ENCODE measurements at places on chromosomes 1 and 21.

- DNase-seq = no peak
Observed at GRCh38 chr1:17108786-17109185, 10.5 kb downstream of the PADI2 start.

- no peak for DNase-seq
Observed at GRCh38 chr21:43312011-43312410, 114.9 kb downstream of the SIK1 start.

DNA sequence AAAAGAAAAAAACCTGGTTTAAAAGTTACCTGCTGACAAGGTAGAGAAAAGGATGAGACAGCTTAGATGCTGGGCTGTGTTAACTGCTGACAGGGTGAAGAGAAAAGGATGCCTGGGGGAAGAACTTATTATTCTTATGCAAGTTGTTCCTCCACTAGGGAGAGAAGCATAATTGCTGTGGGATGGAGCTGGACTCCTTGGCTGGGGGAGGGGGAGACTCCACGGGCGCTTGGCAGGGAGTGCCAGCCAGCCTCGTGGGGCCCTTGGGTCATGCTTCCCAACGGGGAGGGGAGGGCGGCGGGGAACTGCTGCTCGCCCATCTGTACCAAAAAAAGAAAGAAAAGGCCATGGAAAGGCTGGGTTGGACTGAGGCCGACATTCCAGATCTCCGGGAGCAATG is 47.2 kb downstream of the SYCP1 start:
- DNase-seq = no peak

DNA sequence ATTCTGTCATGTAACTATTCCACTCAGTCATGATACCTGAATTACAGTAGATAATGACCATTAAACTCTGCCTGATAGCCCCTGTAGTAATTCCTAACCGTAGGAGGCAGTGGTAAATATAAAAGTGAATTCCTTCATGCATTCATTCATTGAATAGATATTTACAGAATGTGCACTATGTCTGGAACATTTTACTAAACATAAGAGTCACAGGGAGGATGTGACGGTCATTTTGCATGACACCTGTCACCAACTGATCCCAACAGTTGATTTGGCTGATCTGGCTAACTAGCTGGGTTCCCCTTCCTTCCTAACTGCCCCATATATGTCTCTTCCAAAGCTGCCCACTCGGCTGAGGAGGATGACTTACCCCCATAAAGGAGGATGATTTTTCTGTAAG is 2.2 kb upstream of the RNPC3 start:
- DNase-seq = no peak

- no peak for DNase-seq
Observed at GRCh38 chr1:76299036-76299435, 224.5 kb downstream of the ST6GALNAC3 start.

DNA sequence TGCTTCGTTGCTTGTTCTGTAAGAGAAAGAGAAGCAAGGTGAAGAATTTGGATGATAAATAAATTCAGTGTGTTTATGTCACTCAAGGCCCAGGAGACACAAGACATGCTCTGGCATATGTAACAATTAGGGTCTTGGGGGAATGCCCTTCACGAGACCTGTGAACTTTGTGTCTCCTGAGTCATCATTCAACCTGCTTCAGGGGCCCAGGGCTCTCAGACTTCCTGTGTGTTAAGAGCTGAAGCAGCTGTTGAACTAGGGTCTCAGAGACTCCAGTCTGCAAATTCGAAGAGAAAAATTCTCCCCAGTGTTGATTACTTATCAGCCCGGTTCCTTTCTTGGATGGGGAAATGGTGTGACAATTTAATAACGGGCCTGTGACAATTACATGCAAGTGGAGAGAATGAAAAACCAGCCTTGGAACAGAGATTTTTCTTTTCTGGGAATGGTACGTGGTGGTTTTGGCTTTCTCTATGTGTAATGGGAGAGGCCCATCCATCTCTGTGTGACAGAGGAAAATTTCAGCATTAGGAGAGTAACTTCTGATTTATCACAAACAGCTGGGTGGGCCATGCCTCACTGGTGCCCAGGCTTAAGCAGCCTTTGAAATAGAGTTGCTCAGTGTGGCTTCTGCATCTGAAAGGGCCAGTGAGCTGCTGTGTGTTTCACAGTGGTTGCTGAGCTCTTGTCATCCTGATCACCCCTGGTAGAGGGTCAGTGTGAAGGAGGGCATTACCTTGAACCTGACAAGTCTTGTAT is 22.4 kb downstream of the HUNK start:
- no peak for DNase-seq

DNA sequence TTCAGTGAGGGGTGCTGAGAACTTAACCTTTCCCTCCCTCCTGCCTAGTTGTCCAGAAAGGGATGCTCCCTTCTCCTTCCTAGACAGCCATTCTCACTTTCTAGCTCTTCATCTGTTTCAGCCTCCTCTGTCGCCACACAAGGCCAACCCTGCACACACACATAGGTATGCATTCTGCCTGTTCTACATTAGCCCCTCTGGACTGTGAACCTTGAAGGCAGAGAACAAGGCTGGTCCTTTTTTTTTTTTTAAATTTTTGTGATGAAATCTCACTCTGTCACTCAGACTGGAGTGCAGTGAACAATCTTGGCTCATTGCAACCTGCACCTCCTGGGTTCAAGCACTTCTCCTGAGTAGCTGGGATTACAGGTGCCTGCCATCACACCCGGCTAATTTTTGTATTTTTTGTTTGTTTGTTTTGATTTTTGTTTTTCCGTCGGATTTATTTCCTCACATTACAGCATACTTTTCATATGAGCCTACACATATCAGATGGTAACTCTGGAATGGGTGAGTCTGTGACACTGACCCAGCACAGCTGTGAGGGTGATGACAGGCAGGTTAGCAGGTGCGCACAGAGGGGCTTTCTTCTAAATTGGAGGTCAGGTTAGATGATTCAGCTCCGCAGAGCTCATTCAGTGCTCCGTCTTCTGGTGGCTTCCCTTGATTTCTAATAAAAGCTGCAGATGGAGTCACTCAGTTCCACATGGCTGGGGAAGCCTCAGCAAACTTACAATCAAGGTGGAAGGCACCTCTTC is 4.9 kb upstream of the AKR1A1 start:
- no peak for DNase-seq
